Epithelial cell of umbilical artery (primary cell): ENCODE measurements at places on chromosomes 5 and 9. TPM values are rescaled to one million over a fixed set of nuclear protein-coding genes. Genes with fewer than 3 reads are reported as not detected.

The IFNB1 gene
- total RNA-seq = 0.46 TPM in 1 of 2 replicates, not detected in the other

The SEMA4D gene
- total RNA-seq = 5.0 and 24.0 TPM in 2 replicates

The SHC3 gene
- 1.4 and 1.9 TPM in 2 replicates for total RNA-seq

The IQGAP2 gene
- 10.7 and 10.8 TPM in 2 replicates for total RNA-seq

The KIF4B gene
- 0.30 and 0.32 TPM in 2 replicates for total RNA-seq

The SPATA6L gene
- total RNA-seq = 0.61 and 0.65 TPM in 2 replicates

The C5orf46 gene
- 1.1 TPM in 1 of 2 replicates, not detected in the other for total RNA-seq

The MCIDAS gene
- total RNA-seq = not detected in 2 replicates

The CYSRT1 gene
- 0.32 TPM in 1 of 2 replicates, not detected in the other for total RNA-seq

The TUSC1 gene
- 18.8 and 19.2 TPM in 2 replicates for total RNA-seq

The AQP3 gene
- under 0.01 and 0.61 TPM in 2 replicates for total RNA-seq

The SLC4A9 gene
- not detected in 2 replicates for total RNA-seq

The SLC1A1 gene
- total RNA-seq = 7.0 and 11.4 TPM in 2 replicates

The BARHL1 gene
- not detected in 2 replicates for total RNA-seq

The PCDHGA8 gene
- 0.46 and 0.97 TPM in 2 replicates for total RNA-seq

The ADAMTSL2 gene
- total RNA-seq = under 0.01 TPM in 1 of 2 replicates, not detected in the other

The NMUR2 gene
- not detected in 2 replicates for total RNA-seq

The TMEM250 gene
- total RNA-seq = 52.3 and 61.1 TPM in 2 replicates

The TAF11L5 gene
- not detected in 2 replicates for total RNA-seq

The CEL gene
- not detected in 2 replicates for total RNA-seq

The SIT1 gene
- not detected in 2 replicates for total RNA-seq
